ENCODE measurements at places on chromosomes 2 and 18.

- DNase-seq: no peak
These were observed 182.8 kb upstream of the RAB12 start for GRCh38 chr18:8426401-8426800.

- DNase-seq: peak; percentile 28
These were observed 317.1 kb upstream of the SPRED2 start for GRCh38 chr2:65749545-65749944.

- DNase-seq: peak; percentile 75
These were observed 156.0 kb downstream of the TGIF1 start for GRCh38 chr18:3605954-3606443.

GRCh38 chr2:196500686-196501431 is 138.7 kb upstream of the CCDC150 start:
- DNase-seq: peak; percentile 56

DNA sequence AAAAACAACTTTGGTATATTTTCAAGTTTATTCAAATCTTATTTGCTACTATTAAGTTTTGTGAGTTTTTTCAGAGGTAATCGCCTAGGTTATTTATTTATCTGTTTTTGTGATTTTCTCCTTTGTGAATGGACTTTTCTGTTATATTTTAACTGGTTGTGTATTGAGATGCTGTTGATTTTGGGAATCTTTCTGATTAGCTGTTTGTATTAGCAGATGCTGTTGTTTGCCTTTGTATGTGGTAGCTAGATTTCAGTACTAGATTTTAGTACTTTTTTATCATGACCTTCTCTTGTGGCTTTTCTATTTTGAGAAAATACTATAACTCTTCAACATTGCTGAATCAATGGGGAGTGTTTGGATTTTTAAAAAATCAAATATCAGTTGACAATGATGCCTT is 42.4 kb downstream of the TSHZ1 start:
- no peak for DNase-seq

DNA sequence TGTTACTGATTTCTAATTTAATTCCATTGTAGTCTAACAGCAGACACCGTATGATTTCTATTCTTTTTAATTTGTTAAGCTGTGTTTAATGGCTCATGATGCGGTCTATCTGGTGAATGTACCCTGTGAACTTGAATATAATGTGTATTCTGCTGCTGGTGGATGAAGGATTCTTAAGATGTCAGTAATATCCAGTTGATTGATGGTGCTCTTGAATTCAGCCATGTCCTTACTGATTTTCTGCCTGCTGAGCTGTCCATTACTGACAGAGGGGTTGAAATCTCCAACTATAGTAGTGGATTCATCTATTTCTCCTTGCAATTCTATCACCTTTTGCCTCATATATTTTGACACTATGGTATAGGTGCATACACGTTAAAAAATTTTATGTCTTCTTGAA is 373.3 kb upstream of the RAB12 start:
- no peak for DNase-seq

DNA sequence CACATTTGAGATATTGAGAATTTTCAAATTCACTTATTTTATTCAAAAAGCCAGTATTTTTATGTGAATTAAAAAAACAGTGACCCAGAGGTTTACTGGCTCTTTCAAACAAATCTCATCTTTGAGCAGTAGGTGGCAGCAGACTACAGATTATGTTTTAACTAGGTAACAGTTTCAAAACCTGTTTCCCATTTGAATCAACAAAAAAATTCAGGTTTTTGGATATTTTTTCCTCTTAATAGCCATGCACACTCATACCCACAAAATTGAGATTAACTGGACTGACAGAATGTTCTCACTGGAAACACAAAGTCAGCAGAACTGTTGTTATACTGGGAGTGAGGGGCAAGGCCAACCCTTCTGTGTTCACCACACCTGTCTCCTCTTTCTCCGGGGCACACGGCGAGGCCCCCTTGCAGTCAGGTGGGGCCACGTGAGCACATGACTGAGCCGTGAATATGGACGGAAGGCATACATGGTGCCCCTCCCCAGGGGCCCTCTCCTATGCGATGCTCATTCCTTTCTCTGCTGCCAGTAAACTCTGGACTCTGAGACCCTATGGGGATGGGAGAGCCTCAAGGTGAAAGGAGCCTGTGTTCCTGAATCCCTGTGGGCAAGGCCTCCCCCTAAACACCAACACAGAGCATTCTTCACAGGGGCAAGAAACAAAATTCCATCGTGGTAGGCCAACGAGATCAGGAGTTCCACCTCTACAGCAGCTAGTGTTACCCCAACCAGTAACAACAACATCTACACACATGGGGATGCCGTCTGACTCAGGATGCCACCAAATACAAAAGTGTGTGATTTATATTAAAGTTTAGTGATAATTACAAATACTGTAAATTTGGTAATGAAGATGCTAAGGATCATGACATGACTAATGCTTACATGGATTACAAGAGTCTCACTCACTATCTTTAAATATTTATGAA is 80.4 kb downstream of the LPIN2 start:
- DNase-seq: peak; percentile 69

- no peak for DNase-seq
These were observed 83.1 kb downstream of the SEPTIN10 start for GRCh38 chr2:109530712-109531111.

DNA sequence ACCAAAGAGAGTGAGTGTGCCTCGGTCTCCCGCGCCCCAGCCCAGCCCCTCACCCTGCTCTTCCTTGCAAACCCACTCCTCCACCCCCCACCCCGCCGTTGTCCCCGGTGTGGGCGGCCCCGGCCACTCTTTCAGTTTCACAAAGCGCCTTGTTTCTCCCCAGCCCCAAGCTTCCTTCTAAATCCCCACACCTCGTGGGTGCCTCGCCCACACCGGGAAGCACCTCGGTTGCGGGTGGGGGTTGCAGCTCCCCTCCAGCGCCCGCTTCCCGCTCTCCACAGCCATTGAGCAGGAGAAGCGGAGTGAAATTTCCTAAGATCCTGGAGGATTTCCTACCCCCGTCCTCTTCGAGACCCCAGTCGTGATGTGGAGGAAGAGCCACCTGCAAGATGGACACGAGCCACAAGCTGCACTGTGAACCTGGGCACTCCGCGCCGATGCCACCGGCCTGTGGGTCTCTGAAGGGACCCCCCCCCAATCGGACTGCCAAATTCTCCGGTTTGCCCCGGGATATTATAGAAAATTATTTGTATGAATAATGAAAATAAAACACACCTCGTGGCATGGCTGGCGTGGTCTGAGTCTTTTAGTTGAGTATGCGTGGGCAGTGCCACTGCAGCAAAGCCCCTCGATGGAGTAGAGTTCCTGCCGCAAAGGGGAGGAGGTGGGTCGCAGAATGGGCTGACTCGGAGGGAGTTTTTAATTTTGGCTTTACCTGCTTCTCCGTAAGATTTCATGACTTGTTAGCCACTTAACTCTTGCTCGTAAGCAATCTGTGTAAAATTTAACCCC is 848 bp downstream of the TMSB10 start:
- no peak for DNase-seq

DNA sequence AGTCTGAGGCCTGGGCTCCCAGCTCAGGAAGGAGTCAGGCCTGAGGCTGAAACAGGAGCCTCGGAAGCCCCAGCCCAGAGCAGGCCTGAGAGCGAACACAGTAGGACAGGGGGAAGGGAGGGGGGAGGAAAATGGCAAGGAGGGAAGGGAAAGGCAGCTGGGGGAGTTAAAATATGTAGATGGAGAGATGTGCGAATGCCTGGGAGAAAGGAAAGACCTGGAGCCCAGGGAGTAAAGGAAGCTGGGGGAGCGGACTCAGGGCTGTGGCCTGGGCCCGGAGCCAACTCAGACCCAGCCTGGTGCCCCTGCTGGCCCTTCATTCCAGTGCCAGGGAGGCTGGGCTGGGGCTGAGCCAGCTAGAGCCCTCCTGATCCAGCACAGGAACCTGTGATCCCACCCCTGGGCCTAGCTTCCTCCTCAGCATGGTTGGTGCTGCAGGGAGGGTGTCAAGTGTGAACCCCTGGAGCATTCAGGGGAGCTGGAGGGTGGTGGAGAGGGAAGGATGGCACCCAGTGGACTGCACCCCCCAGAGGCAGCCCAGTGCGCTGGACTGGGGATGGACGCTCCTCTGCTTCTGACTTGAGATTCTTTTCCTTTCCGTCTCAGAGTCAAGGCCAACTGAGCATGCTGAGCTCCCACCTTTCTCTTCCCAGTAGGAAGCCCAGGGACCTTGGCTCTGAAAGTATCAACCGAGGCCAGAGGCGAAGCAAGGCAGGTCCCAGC is 46.3 kb downstream of the EMX1 start:
- no peak for DNase-seq

DNA sequence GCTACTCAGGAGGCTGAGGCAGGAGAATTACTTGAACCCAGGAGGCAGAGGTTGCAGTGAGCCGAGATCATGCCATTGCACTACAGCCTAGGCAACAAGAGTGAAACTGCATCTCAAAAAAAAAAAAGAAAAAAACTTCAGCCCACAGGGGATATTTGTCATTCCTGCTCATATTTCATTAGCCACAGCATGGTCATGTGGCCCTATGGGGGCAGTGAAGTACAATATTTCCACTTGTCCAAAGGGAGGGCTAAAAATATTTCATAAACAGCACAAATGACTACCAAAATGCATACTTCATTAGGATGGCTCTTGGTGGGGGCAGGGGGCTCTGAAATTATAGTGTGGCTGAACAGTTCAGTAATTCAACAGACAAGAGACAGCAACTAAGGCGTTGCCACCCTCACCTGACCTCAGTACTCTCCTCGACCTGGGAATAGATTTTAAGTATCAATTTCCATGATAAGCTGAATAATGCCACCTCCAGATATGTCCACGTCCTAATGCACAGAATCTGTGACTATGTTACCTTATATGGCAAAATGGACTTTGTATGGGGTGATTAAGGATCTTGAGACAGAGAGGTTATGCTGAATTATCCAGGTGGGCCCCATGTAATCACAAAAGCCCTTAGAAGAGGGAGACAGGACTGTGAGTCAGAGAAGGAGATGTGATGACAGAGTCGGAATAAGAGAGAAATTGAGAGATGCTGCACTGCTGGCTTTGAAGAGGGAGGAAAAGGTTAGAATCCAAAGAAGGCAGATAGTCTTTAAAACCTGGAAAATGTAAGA is 158.2 kb upstream of the CRIM1 start:
- DNase-seq: no peak

GRCh38 chr2:66872081-66872985 is 437.4 kb downstream of the MEIS1 start:
- peak; percentile 66 for DNase-seq

DNA sequence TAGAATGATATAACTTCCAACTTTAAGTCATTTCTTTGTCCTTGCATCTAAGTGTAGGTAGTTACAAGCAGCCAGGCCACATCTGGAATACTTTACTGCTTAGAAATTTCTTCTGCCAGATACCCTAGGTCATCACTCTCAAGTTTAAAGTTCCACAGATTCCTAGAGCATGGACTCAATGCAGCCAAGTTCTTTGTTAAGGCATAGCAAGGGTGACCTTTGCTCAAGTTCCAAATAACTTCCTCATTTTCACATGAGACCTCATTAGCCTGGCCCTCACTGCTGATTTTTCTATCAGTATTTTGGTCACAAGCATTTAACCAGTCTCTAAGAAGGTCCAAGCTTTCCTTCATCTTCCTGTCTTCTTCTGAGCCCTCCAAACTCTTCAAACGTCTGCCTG is 7.8 kb upstream of the UGT1A9 start:
- no peak for DNase-seq

DNA sequence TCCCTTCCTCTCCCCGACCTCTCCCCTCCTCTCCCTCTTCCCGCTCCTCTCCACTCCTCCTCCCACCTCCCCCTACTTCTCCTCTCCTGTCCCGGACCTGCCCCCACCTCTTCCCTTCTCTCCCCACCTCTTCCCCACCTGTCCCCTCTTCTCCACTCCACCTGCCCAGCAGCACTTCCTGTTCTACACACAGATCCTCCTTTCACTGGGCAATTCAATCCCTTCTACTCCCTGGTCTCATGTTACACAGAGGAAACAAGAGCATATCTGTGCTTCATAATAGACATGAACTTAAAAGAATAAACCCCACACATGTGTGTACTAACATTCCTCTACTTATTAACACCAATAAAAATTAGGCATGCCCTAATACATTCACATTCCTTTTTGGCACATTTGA is 34.8 kb downstream of the TIMM21 start:
- no peak for DNase-seq

- DNase-seq: no peak
These were observed 74.4 kb downstream of the CRACDL start for GRCh38 chr2:98861601-98862000.

DNA sequence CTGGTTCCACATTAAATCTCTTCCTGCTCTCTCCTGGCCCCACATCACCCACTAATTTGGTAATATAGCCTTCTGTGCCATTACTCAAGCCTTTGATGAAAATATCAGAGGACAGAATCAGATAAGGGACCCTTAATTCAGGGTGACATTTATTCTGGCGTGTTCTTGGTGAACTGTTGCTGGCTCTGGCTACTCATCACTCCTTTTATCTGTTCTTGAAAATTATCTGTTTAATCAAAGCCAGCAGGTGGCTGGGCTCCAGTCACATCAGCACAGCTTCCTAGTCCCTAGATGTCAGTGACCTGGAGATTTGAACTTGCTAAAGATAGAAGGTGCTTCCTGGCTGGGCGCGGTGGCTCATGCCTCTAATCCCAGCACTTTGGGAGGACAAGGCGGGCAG is 26.9 kb upstream of the SLC35F6 start:
- no peak for DNase-seq

GRCh38 chr2:3703236-3703756 is at the start of gene DCDC2C:
TSS of gene DCDC2C (plus strand) at chr2:3703575. CDS start at chr2:3703752, 177 bp downstream.
- no peak for DNase-seq

DNA sequence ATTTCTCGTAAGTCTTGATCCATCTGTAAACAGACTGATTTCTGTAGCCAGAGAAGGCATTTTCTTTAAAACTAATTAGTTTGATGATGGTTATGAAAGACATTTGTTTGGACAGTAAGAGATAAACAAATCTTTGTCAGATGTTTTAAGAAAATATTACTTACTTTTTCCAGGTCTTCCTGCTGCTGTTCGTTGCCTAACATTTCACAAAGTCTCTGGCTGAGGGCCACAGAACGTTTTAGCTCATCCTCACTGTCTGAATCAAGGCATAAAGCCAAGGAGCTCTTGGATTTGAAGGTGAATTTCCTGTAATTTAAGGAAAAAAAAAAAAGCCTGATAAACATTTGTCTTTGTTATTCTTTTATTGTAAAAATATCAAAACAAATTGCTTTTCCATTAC is 57.8 kb downstream of the VIL1 start:
- DNase-seq: no peak

- DNase-seq: no peak
These were observed 59.6 kb downstream of the FASTKD2 start for GRCh38 chr2:206824993-206825392.

GRCh38 chr2:216371721-216372702 is at the start of gene MARCHF4:
TSS of gene MARCHF4 (minus strand) at chr2:216372483. CDS start at chr2:216370260, 2,223 bp downstream.
- DNase-seq: peak; percentile 84

- DNase-seq: peak; percentile 85
These were observed 145.5 kb upstream of the CTAGE1 start for GRCh38 chr18:22563164-22563583.

GRCh38 chr18:49142216-49142615 is 191.5 kb upstream of the SMAD7 start:
- DNase-seq: no peak

- no peak for DNase-seq
These were observed 49.1 kb downstream of the SLC9A4 start for GRCh38 chr2:102522162-102522561.
